ENCODE measurements at places on chromosomes 3 and 15.

DNA sequence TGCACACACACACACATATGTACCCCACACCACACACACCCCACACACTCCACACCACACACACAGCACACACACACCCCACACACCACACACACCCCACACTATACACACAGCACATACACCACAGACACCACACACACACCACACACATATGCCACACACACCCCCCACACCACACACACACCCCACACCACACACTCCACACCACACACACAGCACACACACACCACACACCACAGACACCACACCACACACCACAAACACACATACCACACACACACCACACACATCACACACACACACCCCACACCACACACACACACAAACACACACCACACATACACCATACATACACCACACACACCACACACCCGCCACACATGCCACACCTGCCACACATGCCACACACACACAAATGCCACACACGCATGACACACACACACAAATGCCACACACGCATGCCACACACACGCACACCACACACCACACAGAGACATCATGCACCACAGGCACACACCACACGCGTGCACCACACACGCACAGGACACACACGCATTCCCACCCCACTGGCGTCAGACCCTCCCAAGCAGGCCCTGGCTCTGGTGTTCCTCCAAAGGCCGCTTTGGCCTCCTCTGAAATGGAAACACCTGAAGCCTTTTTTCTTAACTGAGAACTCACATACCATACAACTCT is 15.7 kb downstream of the CHST13 start:
- DNase-seq: no peak

- no peak for DNase-seq
Observed at GRCh38 chr15:76285241-76285825, 25.9 kb downstream of the ETFA start.

- no peak for DNase-seq
Observed at GRCh38 chr15:51349156-51349844, 7.8 kb downstream of the GLDN start.

DNA sequence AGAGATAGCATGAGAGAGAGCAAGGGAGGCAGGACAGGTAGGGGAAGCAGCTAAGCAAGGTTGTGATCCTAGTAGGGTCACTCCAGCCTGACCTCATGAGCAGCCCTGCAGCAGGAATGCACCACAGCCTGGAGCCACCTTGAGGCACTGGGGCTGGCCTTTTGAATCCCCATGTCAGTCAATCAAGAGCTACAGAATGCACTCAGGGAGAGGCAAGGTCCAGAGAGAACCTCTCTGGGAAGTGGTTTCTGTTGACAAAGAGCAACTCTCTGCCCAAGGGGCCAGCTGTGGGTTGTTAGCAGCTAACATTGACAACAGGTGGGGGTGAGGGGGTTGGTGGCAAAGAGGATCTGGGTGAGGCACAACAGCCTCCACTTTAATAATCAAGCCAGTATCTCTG is 54.6 kb downstream of the TRANK1 start:
- no peak for DNase-seq

DNA sequence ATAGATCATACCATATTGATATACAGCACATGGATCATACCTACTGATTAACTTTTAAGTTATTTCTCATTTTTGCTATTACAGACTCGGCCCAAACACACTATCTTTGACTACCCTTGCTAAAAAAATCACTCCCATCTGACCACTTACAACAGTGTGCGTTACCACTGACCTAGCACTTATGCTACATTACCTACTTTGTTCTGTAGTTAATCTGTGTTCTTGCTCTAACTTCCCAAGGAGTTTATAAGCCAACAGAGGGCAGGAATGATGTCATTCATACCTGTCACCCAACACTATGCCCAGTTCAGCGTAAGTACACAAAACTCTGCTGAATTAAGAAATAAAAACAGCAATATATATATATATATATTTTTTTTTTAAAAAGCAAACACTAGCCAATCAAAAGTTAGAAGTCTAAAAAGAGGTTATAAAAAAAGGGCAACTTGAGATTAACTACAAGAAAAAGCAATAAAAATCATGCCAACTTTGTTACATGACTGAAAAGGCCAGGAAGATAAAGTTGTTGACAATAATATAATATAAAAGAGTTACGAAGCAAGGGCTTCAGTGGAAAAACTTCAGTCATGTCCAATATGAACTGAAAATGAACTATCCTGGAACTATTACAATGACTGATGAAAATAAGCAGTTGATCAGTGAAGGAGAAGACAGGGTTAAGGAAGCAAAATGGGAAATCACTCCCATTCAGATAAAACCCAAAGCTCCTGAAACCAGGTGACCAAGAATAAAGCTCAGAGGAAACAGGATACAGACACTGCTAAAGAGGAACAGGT is 33.6 kb downstream of the EDC3 start:
- DNase-seq: no peak

GRCh38 chr3:150515210-150515609 is 31.1 kb downstream of the SERP1 start:
- no peak for DNase-seq

Data from stimulated activated CD8-positive, alpha-beta memory T cell treated with anti-CD3 and anti-CD28 coated beads, Interleukin-2, amount 100 ng/mL, for 48 hours (primary cell).